ENCODE measurements at places on chromosomes 1 and 21.

GRCh38 chr1:192088496-192088895 lies 69.8 kb upstream of the RGS18 start:
- DNase-seq: no peak

DNA sequence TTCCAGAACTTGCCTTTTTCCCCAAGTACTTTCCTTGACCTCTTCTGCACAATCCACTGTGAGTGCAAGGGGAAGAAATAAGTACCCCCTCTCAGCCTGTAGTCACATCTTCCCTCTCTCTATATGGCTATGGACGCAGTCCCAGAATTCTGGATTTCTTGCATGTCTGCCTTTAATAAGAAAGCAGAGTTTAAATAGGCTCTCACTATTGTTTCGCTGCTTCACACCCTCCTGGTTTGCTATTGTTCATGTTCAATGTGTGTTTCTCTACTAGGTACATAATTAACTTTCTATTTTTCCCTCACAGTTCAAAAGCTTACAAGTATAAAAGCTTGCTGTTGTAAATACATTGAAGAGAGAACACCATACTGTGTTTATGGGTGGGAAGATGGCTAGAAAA lies 181.5 kb upstream of the C1orf105 start:
- no peak for DNase-seq

DNA sequence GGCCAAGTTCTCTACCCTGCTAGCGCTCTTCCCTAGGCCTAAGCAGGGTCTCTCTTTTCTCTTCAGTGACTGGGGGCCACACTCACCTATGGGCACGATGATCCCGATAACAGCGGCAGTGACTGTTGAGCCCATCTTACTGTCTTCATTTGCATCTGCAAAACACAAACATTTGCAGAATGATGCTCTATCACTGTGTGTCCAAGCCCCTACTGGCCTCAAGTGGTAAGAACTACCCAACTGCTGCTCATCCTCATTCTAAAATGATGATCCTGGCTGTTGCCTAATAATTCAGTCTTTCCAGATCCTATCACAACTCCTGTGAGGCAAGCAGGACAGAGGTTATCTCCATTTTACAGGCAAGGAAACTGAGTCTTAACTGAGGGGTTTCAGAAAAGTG lies 16.7 kb upstream of the MAGOH start:
- DNase-seq: no peak

DNA sequence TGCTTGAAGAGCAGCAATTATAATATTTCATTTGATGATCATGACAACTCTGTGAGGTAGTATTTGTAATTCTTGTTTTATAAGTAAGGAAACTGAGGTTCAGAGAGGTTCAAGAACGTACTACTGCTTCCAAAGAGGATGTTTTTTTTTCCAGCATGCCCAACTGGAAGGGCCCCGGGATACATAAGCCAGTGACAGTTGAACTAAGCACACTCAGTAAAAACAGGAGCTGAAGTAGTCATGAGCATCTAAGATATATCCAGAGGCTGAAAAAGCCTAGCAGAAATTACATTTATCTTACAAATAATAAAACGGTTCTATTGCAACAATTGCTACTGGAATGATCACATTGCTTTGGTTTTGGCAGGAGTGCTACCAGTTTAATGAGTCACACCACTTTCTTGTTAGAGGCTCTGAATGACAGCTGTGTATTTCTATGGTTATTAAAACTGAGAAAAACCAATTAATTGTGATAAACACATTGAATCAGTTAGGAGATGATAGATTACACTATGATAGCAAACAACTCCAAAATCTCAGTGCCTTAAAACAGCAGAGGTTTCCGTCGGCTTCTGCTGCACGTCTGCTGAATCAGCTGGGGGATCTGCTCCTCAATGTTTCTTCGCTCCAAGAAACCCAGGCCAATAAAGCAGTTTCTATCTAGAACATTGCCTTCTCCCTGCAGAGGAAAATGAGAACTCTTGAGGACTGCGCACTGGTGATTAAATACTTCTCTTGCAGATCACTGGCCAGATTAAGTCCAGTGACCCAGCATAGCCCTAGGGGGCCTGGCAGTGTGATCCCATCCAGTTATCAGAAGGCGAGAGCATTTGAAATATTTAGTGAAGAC lies 522.7 kb downstream of the PLPP3 start:
- DNase-seq: no peak

DNA sequence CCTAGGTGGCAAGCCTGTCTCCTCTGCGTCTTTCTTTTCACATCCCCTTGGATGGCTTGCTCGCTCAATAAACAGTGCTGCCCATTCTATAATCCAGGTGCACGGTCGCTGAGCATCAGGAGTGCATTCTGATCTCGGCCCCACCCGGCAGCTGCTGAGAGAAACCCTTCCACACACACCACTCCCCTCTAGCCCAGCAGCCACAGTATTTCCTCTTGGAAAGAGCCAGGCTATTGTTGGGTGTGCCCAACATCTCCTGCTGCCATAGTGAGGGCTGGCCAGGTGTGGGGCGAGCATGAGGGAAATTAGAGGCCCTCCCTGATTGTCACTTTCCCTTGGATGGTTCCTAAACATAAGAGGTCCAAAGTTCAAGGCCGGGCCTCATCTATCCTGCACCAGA lies 24.7 kb downstream of the GPA33 start:
- DNase-seq: no peak

- DNase-seq: no peak
Measured at GRCh38 chr21:44898851-44899767, 21.6 kb downstream of the ITGB2 start.

DNA sequence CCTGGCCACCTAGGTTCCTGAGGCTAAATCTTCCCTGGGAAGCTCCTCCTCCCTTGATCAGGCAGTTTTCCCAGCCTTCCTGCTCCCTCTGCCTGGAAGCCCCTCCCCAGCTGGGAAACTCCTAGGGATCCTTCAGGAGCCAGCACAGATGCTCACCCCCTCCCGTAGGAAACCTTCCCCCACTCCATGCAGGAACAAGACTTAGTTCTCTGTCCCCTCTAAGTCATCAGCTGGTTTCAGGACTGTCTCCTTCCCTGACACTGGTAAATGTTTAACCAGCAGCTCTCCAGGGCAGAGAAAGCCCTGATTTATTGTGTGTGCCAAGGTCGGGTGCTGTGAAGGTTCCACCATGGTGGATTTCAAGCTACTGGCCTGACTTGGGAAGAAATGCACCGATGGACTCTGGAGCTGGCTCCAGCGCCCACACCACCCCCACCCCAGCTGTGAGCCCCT lies 25.0 kb downstream of the TTC39A start:
- no peak for DNase-seq

DNA sequence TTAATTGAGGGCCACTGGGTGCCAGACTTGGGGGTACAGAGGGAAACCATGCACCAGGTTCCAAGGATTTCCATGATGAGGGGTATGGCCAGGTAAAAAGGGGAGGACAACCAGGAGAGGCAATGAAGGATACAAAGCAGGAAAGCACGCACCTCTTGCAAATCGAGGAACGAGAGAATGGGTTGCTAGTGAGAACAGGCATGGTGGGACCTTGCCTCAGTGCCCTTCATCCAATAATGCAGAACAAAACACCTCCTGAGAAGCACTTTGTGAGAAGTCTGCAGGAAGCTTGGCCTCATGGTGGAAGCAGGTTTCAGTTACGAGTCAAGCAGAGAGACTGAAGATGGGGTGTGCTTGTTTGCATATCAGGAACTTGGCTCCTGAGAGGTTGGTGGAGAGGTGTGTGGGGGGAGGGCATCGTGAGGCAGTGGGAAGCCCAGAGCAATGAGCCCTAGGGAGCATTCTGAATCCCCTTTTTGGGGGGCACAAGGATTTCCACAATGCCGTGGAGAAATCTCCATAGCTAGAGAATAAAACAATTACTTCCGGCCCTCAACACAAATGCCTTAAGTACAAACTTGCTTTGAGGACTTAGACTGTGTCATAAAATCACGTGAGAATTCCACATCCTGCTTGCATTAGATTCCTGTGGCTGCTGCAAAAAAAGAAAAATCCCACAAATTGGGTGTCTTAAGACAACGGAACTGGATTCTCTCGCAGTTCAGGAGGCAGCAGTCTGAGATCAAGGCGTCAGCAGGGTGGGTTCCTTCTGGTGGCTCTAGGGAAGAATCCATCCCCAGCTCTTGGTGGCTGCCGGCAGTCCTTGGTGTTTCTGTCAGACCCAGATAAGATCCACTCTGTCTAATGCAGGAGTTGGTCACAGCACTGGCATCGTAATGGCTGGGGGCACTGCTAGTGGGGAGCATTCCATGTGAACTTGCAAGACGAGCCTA lies 54.9 kb upstream of the BACE2 start:
- DNase-seq: no peak

DNA sequence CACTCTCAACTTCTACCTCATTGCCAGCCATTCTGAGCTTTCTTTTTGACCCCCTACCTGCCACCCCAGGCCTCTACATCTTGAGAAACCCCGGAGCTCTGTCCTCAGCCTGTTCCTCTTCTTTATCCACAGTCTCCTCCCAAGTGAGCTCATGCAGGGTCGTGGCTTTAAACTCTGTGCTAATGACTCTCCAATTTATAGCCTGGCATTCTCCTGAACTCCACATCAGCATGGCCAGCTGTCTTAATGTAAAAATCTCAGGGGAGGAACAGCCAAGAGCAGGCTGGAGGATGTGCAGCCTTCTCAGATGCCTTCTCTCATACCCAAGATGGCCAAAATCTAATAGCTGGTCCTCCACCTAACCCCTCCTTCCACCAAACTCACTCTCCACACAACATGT lies 84.2 kb downstream of the CCDC185 start:
- no peak for DNase-seq

DNA sequence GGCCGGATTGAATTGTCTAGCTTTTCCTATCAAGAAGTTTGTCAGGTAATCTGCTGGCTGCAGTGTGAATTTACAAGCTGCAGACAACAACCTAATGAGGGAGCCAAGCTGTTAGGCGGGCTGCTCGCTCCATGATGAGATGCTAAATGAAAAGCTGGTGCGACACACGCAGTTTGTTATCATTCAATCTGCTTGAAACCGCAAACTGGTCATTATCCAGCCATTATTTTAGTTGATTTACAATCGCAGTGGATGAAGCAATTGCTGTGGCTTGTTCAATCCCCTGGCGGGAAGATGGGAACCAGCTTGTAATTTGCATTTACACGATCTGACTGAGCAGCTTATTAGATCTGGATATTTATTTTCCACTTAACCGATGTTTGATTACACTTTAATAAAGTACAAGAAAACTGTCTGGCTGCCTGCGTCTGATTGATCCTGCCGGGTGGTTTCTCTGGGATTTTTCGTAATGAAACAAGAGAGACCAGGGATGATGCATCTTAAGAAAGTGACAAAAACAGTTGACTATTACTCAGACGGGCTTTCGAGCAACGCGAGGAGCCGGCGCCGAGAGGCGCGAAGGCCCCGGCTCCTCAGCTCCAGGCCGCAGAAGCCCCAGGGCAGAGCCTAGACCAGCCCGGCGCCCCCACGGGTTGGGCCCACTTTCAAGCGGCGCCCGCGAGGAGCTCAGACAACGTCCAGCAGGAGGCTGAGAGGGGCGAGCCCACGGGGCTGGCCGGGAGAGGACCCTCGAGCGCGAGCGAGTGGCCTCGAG lies 118.0 kb upstream of the BARHL2 start:
- no peak for DNase-seq

- DNase-seq: no peak
Measured at GRCh38 chr21:45294509-45295291, 7.0 kb upstream of the POFUT2 start.

GRCh38 chr1:187270256-187270655 lies 441.5 kb downstream of the PLA2G4A start:
- no peak for DNase-seq

DNA sequence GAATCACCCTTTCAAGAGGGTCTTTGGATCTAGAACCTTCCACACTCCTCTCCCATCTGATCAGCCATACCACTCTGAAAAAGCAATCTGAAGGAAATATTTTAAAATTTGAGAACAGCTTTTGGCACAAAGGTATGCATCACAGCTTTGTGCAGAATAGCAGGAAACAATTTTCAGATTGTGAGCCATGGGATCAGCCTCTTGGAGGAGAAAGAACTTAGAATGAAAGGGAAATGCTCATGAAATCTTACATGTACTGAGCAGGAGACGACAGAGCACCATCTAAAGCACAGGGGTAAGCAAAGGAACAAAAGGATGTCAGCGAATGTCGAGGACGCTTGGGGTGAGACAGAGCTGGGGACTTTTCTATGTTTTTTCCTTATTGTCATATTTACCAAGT lies 54.4 kb downstream of the EDN2 start:
- no peak for DNase-seq

DNA sequence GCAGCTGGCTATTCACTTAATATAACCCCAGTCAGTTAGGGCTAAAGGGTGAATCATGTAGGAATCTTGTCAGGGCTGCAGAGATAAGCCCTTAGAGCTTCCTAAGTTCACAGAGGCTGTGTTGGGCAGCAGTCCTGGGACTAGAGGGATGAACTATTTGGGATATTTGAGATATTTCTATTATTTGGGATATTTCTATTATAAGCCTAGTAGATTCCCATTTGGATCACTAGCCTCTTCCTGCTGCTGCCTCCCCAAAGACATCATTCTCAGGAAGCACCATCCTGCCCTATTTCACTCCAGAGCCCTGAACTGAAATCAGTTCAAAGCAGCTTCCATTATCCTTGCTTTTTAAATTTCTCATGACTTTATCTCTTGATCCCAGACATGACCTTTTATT lies 501.3 kb downstream of the NUF2 start:
- DNase-seq: no peak

GRCh38 chr1:230892018-230892491 lies 23.7 kb upstream of the C1orf198 start:
- no peak for DNase-seq

DNA sequence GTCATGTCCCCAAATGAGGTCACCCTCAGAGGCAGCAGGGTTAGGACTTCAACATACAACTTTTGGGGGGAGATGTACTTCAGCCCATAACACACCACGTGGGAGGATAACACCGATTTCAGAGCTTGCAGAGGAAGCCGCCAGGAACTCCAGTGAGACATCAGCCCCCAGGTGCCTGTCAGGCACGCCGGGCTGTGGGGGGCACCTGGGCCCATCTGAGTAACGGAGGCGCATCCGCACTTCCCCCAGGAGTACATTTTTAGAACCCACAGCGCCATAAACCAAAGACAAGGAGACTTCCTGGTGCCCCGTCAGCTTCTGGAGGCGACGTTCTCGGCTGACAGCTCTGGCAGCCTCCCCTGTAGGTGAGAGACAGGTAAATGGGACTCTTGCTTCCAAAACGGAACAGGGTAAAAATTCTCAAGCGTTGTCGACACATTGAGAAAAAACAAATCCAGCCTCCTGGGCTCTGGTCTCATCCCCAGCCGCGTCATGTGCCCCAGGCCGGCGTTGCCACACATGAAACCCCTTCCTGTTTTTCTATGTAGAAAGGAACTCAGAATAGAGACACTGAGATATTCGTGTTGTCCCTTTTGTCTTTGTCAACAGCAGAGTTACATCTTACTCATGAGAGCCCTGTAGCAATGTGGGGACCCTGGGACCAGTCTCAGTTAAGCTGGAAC lies 93.3 kb downstream of the PDE9A start:
- DNase-seq: peak; percentile 39

- no peak for DNase-seq
Measured at GRCh38 chr1:212920246-212920645, 30.1 kb upstream of the VASH2 start.

- no peak for DNase-seq
Measured at GRCh38 chr1:25875856-25876692, 566 bp upstream of the PAQR7 start.

- DNase-seq: no peak
Measured at GRCh38 chr1:198638894-198639635, at the start of gene PTPRC. TSS of gene PTPRC (plus strand) at chr1:198639040. CDS start at chr1:198639269, 229 bp downstream.

GRCh38 chr1:115828101-115829022 lies 12.6 kb downstream of the NHLH2 start:
- DNase-seq: no peak
